T-helper 22 cell (primary cell): ENCODE measurements at places on chromosomes 1 and 21.

- DNase-seq, result no peak
Observed at GRCh38 chr1:212040629-212041412, 5.3 kb downstream of the DTL start.

- no peak for DNase-seq
Observed at GRCh38 chr21:42983103-42983502, 8.7 kb downstream of the PKNOX1 start.

- DNase-seq, result no peak
Observed at GRCh38 chr1:38289034-38289433, 242.4 kb upstream of the POU3F1 start.

GRCh38 chr1:25754470-25755181 is 45.4 kb upstream of the SELENON start:
- DNase-seq, result no peak

DNA sequence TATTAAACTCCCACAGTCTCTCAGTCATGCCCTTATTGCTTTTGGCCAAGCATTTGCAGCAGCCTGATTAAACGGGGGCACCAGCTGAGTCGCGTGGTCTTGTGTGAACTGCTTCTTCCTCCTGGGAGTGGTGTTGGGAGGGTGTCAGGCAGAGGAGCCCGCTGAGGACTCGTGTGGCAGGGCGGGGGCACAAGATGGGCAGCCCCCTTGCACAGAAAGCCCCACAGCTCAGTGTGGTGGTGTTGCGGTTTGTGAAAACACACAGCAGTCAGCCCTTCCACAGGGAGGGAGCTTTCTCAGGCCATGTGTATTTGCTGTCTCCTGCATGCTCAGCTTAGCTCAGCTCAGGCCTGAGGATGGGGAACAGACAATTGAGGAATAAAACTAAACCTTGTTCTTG is 22.4 kb downstream of the PEX14 start:
- DNase-seq, result no peak

DNA sequence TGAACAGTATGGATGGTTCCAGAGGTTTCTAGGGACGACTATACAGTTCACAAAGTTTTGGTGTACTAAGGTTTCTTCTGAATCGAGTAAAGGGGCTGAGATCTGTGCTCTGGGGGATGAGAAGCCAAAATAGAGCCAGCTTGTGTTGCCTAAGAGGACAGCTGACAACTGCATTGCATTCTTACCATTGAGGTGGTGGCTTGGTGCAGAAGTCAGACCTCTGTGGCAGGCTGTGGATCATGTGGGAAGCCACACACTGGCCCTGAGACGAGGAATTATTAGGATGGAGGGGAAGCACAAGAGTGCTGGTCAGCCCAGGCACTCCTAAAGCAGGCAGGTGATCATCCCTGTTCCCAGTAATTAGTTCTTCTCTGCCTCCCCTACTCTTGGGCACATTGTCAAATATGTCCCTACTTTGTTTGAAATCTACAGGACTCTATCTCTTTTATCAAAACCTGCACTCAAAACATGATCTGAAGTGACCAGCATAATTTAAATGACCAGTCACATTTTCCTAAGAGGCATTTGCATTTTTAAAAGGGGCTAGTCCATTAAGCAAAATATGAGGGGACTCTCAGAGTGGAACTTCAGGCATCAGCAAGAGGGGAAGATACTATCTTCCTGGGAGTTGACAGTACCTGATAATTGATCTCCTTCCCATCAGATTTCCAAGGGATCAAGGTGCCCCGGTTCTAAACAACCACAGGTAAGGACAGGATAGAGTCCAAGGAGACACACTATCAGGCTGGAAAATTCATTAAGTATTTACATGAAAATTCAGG is at the start of gene FCRLB:
FCRLB (plus strand) TSS at position 589 of the 782 bp plus-strand sequence. CDS start 1,129 bp downstream, outside the sequence.
- no peak for DNase-seq

DNA sequence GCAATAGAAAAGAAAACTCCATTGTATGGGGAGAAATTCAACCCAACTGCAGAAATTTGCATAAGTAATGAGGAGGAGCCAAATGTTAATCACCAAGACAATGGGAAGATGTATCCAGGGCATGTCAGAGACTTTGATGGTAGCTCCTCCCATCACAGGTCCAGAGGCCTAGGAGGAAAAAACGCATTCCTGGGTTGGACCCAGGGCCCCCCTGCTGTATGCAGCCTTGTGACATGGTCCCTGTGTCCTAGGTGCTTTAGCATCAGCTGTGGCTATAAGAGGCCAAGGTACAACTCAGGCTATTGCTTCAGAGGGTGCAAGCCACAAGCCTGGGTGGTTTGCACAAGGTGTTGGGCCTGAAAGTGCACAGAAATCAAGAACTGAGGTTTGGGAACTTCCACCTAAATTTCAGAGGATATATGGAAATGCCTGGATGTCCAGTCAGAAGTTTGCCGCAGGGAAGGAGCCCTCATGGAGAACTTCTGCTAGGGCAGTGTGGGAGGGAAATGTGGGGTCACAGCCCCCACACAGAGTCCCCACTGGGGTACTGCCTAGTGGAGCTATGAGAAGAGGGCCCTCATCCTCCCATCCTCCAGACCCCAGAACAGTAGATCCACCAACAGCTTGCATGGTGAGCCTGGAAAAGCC is 162.3 kb downstream of the TGFB2 start:
- DNase-seq, result no peak

- DNase-seq, result no peak
Observed at GRCh38 chr1:67407498-67407897, 22.7 kb downstream of the SERBP1 start.

DNA sequence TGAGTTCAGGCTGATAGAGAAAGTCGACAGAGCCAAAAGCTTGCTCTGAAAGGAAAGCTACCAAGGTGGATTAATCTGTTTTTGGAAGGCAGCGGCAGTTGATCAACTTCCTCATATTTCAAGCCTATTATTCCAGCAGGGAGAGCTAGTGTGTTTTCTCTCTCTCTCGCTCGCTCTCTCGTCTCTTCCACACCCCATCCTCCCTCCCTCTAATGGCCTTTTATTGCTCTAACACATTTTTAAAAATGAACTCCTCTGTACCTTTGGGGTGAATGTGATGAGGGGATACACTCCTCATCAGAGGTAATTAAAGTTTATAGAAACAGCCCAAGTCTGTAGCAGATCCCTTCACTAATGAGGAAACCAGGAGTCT is 126.4 kb downstream of the CLIC6 start:
- no peak for DNase-seq

DNA sequence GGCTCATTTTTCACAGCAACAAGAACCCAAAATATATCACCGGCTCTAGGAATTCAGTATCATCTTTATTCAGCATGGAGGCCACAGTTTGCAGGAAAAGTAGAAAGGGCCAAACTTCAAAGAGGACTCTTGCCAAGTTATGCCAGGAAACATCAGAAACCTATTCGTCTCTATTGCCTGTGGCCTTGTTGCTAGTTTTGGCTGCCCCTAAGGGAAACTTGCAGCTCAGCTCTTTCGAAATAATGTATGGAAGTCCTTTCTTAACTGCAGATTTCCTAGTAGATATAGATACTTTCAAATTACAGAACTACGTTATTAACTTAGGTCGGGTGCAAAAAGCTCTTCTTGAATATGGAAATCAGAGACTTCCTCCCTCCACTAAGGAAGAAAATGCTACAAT is 4.2 kb upstream of the NENF start:
- no peak for DNase-seq

DNA sequence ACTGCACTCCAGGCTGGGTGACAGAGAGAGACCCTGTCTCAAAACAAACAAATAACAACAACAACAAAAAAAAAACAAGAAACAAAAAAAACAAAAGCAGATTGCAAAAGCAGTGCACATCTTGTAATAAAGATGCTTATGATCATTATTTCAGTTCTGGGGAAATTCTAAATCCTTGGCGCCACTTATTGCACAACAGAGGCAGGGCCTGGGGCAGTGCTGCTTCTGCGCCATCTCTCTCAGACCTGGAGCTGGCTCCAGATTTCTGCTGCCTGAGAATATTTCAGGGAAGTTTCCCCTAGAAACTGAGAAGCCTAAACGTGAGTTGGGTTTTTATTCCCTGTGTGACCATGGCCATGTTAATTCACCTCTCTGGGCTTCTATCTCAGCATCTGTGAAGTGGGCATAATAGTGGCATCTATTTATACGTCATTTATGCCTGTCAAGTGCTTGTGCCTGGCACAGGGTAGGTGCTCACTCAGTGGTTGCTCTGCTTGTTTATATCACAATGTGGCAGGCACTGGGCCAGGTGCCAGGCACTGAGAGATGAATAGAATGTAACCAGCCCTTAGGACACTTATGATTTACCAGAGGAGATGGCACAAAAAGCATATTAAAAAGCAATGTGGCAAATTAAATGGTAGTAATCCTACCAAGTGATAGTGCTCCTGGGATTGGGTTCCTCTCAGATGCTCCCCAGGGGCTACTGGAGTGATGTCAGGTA is 67.9 kb downstream of the MDM4 start:
- DNase-seq, result no peak

GRCh38 chr1:104028416-104029035 is 278.8 kb downstream of the AMY1C start:
- no peak for DNase-seq

DNA sequence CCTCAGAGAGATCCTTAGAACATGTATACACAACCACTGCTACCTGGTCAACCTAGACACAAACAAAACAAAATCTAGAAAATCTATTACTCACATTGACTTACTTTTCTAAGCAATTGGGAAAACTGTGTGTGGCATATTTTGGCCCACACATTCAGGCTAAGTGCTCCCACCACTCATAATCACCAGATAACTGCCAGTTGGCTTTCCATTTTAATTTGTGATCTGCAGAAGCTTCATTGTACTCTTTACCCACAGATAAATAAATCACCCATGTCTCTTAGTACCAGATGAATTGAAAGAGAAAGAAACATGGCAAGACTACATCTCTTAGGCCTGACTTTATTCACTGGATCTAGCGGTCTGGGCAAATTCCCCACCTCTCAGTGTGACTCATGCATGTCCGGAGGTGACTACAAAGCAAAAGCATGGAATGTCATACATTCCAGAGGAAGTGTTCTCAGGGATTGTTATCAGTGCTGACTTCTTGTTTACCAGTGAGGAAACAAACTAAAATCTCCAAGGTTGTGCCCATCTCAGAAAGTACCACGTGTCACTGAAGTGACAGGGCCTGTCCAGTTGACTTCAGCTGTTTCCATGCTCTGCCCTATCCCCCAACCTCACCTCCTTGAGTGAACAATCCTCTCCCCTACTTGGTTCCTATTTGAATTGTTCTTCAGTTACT is 52.4 kb upstream of the BCL10 start:
- no peak for DNase-seq

GRCh38 chr1:185397183-185397582 is 80.1 kb upstream of the IVNS1ABP start:
- no peak for DNase-seq

- no peak for DNase-seq
Observed at GRCh38 chr1:48741380-48741779, 35.3 kb downstream of the BEND5 start.

- no peak for DNase-seq
Observed at GRCh38 chr1:234546890-234547788, 62.8 kb downstream of the IRF2BP2 start.

DNA sequence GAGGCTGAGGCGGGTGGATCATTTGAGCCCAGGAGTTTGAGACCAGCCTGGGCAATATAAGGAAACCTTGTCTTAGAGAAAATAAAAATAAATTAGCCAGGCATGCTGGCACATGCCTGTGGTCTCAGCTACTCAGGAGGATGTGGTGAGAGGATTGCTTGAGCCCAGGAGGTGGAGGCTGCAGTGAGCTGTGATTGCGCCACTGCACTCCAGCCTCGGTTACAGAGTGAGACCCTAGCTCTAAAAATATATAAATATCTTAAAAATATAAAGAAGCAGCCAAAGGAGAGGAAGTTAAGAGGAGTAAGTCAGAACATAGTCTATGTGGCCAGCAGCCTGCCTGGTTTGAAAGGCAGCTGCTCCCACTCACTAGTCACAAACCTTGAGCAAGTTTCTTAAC is 4.5 kb upstream of the IL10RB start:
- DNase-seq, result no peak

- DNase-seq, result no peak
Observed at GRCh38 chr1:244150665-244151064, 99.6 kb downstream of the ZBTB18 start.

- no peak for DNase-seq
Observed at GRCh38 chr1:39652105-39652504, 12.7 kb upstream of the HEYL start.

- no peak for DNase-seq
Observed at GRCh38 chr1:80624682-80625081, 1176.1 kb upstream of the ADGRL2 start.

GRCh38 chr21:32203877-32204480 is 74.9 kb downstream of the MIS18A start:
- DNase-seq, result no peak
